ENCODE measurements at places on chromosomes 2 and 18.

DNA sequence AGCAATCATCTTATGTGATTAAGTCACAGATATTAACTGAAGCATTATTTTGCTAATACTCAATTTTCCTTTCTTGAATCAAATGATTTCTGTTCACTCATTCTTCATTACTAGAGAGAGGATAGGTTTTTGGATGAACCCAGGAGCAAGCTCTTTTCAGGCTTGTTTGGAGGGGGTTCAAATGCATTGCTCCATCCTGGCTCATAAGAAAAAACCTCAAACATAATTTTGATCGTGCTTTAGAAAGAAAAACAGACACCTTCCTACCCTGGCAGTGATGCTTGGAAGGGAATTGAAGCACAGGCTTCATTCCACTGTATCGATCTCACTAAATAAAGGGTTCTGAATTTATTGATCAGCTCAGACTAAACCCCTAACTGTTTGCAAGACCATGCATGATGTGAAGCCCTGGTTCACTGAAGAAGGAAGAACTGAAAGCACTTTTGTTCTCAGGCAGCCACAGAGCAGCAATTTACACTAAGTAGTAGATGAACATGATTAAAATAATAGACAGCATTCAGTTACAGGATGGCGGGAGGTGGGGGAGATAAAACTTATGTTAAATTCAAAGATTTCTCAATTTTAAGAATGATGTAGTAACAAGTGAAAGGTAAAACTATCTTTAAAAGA is 53.4 kb downstream of the CDH2 start:
- no peak for DNase-seq

DNA sequence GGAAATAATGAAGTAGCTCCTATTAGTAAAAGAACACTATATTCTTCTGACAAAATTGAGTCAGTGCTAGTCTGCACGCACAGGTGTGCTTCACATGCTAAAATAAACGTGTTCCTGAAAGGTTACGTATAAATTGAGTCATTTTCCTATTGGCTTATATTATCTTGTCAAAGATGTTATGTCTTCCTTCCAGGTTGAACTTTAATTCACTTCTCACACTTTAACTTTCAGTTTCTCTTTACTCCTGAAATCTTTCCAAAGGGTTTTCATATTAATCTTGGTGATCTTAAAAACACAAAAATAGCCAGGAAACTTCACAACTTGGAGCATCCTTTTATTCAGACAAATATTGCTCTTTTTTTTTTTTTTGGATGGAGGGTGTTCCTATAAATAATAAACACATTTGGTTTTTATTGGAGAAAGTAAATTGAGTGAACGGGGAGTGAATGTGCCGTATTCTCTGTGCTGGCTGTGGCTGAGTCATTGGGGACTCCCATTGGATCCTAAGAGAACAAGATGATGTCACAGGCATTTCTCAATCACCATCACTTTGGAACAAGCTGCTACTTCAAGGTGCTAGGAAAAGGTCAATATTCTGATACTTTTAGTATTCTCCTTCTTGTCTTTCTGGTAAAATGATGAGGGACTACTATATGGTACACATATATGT is 150.2 kb upstream of the SPATS2L start:
- no peak for DNase-seq

GRCh38 chr2:9178904-9179571 is 27.6 kb upstream of the ASAP2 start:
- no peak for DNase-seq

- no peak for DNase-seq
Observed at GRCh38 chr2:43133708-43134570, 92.5 kb downstream of the ZFP36L2 start.

- no peak for DNase-seq
Observed at GRCh38 chr2:222448748-222449181, 24.4 kb downstream of the SGPP2 start.

- no peak for DNase-seq
Observed at GRCh38 chr18:58661423-58661822, 9.8 kb upstream of the MALT1 start.

DNA sequence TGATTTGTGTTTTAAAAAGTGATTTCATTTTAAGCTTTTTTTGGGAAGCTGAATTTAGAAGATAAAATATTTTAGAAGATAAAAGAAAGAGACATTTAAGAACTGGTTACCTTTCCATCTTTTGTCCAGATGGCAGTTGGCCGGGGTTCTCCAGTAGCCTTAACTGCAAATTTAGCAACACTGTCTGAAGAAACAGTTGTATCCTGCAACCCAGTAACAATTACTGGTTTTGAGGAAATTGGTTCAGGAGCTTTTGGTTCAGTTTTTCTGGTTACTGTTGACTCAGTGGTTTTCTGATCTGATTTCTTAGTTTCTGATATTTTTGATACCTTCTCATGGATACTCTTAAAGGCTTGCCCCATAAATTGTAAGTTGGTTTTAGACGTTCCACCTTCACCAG is 49.9 kb downstream of the PLEKHA3 start:
- DNase-seq, result no peak

GRCh38 chr18:498931-499775 is 1.3 kb downstream of the COLEC12 start:
- DNase-seq, result no peak

- DNase-seq, result no peak
Observed at GRCh38 chr18:38790303-38790702, 1224.7 kb upstream of the CELF4 start.

- no peak for DNase-seq
Observed at GRCh38 chr2:37323176-37323780, 1.4 kb downstream of the PRKD3 start.

- no peak for DNase-seq
Observed at GRCh38 chr2:230762317-230762896, 49.8 kb downstream of the CAB39 start.

GRCh38 chr2:112085916-112086669 is 31.0 kb downstream of the TMEM87B start:
- DNase-seq, result no peak

DNA sequence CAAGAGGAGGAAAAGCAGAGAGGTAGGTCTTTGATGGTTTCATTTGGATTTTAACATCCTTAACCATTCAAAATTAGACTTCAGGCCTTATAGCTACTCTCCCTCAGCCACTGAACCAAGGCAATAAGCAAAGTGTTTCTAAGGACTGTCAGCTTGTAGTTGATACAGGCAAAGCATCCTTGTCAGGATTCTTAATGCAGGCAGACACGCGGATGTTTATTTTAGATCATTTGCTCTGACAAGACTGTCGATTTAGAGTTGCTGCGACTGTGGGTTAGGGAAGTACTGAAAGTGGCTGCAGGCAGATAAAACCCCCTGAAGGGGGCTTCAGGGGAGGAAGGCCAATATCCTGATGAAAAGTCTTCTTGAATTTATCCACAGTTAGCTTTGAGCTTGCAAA is 46.6 kb downstream of the CDH20 start:
- DNase-seq, result no peak

DNA sequence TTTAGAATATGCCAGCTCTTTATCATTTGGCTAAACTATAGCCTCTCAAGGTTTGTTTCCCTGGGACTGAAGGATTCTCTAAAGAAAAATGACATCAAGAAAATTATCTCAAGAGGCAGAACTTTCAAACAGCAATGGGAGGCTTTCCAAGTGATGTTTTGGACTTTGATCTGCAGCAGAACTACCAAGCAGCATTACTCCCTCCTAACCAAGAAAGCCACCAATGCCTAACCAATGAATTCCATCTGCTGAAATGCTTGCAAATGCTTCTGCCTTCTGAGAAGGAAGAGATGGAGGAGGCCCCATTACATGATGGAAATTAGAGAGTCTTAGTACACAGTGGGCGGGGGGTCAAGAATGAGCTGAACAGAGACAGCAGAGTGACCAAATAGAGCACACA is 95.1 kb upstream of the SLC35G4 start:
- DNase-seq, result no peak

DNA sequence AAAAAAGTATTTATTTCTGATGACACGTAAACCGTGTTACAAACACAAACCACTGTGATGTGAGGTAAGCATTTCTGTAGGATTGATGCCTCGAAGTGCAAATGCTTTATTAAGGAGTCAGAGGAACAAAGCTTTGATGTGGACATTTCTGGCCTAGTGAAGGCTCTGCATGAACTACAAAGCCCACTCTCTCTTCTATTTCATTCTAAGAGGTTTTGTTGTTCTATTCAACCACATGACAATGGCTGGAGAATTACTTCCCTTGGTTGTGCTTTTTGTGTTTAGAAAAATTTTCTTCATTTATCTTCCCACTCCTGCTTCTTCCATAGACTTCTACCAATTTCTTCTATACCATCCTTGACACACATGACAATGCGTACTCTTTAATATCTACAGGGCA is 125.7 kb upstream of the CCDC195 start:
- DNase-seq, result no peak

Measured in stimulated activated CD8-positive, alpha-beta memory T cell treated with anti-CD3 and anti-CD28 coated beads, Interleukin-7, amount 100 ng/mL, for 1 hour (primary cell).